ENCODE measurements at places on chromosomes 1 and 21. TPM values are rescaled to one million over a fixed set of nuclear protein-coding genes. Genes with fewer than 3 reads are reported as not detected.

DNA sequence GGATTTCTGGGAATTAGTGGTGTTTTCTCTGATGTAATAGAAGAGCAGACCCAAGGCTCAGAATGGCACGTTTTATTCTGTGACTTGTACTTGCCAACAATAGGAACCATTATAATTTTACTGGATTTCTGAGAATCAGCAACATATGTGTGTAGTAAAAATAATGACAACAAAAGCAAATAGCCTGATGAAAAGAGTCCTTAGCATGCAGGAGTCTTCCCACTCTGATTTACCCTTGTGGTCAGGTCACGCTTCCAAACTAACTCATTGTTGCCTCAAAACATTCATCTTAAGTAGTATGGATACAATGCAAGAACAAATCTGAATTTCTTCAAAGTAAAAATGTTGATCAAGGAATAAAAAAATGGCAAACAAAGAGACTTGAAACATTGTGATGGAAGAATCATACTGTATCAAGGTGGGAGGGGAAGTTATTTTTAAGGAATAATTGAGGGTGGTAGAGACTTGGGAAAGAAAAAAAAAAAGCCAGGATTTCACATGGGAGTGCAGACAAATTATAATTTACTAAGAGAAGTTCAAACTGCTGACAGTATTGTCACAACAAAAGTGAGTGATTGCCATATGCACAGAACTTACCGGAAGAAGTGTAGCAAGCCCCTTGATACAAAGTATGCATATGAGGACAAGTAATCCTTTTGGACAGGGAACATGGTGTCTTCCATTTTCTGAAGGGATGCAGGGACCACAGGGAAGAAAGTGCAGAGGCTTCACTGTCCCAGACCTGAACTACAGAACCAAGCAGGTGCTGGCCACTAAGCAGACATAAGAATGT is 31.2 kb upstream of the RGL1 start:
- DNase-seq, result no peak

The KRTAP19-1 gene
- total RNA-seq, result not detected

DNA sequence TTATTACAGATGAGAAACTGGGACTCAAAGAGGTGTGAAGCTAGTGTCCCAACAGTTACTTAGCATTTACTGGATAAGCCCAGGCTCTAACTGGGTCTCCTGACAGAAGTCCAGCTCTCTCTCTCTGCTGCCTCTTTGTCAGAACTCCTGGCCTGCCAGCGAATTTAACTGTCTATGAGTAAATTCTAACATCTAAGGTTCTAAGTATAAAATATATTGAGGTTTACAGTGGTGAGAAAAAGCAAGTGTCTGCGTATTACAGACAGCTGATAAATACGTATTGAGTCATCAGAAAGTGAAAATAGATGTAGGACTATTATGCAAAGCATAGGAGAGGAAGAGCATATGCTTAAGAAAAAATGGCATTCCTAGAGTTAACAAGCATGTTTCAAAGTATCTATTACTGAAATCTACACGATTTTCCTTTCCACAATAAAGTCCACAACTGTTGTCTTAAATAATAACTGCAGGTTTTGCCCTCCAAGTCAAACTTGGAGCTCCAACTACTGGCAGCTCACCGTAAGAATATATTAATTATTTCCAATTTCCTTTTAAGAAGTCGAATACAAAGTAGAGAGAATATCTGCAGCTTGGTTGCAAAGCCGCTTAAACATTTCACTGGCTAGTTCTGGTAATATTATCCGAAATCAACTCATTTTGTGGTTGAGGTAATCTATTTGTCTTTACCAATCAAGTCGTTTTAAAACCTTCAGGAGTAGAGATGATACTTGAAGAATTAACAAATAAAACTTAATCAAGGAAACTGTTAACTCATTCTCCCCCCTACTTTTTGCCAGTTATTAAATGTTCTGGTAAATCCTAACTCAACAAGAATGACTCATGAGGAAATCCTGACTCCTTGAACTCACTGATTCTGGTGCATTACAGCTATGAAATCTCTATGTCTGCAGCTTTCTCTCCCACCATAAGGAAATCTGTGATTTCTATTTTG is 1.4 kb upstream of the RGS2 start:
- no peak for DNase-seq

DNA sequence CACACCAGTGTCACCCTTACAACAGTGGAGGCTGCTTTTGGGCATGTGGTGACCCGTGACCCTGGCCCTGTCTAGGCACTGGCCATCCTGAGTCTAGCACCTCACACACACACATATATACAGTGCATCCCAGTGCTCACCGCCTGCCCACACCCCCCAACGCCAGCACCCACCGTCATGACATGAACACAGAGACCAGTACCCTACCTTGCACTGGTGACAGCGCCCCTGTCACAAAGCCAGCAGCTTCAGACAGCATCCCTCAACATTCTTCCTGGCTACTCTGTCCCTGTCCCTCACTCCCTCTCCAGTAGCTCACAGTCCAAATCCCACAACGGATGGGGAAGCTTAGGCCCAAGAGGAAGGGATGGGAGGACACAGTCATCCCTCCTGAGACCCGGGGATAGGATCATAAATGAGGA is 27.1 kb downstream of the AHDC1 start:
- DNase-seq, result no peak

- DNase-seq, result no peak
Observed at GRCh38 chr1:229205854-229206253, 65.1 kb upstream of the RAB4A start.

Data from omental fat pad (tissue), 4 donors.